ENCODE measurements at places on chromosomes 12 and 14.
A peak's percentile ranks its signal among the peaks of the same experiment; 100 is the strongest.

- no peak for DNase-seq
Observed at GRCh38 chr12:89072294-89073026, 279.8 kb downstream of the DUSP6 start.

DNA sequence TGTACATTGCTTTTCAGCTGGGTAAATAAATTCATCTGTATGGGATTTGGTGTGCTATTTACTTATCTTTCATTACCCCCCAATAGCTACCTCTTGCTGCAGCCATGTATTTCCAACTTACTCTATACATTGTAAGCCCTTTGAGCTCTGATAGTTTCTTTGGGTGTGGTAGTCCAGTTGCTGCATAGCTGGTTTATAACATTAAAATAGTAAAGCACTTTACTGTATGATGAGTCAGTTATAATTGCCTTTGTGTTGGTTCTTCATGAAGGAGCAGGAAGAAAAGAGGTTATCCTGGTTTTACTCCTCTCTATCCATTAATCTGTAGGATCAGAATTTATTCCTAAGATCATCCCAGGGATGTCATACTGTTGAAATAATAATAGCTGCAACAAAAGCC is 15.7 kb downstream of the TBC1D30 start:
- DNase-seq: no peak

GRCh38 chr14:33297565-33297964 is 358.9 kb downstream of the NPAS3 start:
- DNase-seq: no peak

DNA sequence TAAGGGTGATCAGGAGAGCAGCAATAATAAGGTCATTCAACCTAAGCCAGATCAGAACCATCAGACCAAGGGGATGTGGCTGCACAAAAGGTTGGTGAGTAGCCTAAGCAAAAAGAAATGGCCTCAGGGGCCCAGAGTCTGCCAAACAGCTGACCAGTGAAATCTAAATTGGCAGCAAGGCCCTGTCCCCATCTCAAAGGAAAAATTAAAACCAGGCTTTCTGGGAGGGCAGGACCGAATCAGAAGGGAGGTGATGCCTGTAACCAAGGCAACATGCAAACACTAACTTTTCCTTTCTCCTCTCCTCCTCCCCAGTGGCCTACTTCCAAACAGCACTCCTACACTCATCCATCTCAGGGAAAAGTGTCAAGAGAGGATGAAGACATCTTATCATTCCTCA is 256.4 kb downstream of the NUAK1 start:
- DNase-seq: no peak

DNA sequence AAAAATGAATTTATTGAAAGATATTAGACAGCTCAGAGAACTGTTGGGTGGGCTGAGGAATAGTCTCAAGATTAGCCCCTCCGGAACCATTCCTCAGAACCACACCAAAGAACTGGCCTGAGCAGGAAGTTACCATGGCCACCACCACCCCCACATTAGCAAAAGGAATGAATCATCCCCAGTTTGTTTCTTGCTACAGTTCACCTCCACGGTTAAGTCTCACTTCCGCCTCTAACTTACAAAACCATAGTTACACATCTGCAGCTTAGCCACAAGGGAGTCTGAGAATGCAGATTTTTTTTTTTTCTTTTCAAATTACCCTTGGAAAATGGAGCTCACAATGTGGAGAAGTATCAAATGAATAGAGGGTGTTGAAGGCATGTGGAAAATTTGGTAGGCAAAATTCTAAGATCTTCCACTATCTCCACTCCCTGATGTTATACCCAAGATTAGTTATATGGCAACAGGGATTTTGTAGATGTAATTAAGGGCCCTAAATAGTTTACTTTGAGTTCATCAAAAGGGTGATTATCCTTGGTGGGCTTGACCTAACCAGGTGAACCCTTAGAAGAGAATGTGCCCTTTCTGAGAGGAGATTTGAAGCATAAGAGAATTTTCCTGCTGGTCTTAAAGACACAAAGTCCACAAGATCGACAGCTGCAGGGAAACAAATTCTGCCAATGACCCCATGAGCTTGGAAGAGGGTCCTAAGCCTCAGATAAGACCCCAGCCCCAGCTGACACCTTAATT is 129.8 kb upstream of the KRR1 start:
- DNase-seq: no peak

DNA sequence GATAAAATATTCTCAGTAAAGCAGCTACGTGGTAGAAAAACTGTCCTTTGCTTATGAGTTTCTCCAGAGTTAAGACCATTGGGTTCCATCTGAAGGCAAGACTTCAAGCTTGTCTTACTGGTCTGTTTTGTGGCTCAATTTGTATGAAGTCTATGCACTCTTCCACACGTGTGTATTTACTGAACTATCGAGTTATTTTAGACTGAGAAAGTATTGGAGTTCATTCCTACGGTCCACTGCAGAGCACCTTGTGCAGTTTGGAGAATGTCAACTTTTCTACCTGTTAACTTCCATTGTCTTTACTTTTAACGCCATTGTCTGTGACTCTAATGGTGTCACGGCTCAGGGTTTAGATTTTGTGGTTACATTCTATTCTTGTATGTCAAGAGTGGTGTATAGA is 3.7 kb downstream of the HIF1A start:
- DNase-seq: no peak

DNA sequence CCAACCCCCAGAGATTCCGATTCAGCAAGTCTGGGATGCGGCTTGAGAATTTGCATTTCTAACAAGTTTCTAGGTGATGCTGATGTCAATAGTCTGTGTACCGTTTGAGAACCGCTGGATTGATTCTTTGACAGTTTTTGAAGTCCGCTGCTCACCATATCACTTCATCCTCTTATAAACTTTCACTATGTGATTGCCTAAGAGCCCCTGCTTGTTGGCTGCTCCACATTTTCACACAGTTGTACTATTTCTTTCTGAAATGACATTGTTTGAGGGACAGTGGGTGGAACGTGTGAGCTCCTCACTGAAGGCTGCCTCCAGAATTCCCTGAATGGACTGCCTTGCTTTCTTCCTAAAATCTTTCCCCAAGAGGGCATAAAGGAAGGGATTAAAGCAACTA is 7.7 kb downstream of the C3AR1 start:
- no peak for DNase-seq

DNA sequence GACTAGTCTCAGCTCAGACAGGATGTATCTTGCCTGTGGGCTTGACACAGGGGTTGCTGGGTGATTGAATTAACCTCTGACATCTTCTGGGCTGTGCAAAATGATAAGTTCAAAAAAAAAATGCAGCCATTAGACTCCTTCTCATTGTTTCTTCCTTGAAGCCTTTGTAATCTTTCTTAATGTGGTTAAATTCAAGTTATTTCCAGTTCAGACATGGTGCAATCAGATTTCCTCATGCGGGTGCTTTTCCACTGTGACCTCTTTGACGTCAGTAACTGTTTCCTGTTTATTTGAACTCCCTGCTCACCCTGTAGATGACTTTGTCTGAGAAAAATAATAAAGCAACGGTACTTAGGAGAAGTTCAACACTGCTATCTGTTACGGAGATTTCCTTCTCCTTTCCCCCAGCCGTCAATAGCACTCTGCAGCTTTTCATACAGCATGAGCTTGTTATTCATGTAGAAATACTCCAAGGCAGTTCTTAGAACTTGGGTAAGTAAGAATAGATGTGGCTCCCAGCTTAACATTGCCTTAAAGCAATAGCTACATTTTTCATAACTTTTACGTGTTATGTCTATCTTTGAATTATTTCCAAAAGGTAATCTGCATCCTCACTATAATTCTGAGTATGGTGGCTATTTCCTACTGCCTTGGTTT is 155.5 kb downstream of the PRKCH start:
- no peak for DNase-seq

- no peak for DNase-seq
Observed at GRCh38 chr14:41022932-41023331, 583.7 kb upstream of the LRFN5 start.

GRCh38 chr12:79830440-79830839 is 104.5 kb downstream of the PPP1R12A start:
- DNase-seq: no peak

GRCh38 chr12:68119724-68120211 is 39.8 kb downstream of the IFNG start:
- DNase-seq: peak; percentile 34

GRCh38 chr12:120761519-120761934 is 35.9 kb downstream of the ACADS start:
- no peak for DNase-seq

DNA sequence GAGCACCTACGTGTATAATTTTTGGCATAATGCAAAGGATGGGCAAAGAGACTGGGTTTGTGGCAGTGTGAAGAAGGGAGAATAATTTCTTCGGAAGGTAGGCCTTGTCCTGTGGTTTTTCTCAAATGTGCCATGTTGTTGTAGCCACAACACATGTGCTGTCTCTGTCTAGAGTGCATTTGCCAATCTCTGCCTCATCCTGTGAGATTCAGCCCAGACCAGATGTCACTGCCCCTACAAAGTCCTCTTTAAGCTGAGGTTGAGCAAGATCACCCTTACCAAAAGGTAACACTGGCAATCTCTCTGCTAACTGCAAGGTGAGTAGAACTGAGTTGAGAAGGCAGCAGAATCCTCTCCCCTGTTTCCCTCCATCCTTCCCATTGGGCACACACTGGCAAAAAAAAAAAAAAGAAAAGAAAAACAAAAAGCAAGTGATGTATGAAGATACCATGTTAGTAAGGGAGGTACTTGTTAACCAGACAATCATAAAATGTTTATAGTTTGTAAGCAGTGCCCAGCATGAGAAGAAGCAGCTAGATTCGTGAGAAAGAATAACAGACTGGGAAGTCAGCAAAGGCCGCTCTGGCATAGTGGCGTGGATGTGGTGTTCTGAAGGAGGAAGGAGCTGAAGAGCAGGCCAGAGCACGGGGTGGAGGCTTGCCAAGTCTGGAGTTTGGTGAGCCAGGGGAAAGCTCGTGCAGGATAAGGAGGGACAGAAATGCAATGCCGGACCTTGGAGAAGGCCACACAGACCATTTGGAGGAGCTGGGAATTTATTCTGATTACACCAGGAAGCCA is 18.9 kb downstream of the DYRK2 start:
- DNase-seq: no peak
